HFF-Myc (cell line): ENCODE measurements at places on chromosomes 6 and 20.

DNA sequence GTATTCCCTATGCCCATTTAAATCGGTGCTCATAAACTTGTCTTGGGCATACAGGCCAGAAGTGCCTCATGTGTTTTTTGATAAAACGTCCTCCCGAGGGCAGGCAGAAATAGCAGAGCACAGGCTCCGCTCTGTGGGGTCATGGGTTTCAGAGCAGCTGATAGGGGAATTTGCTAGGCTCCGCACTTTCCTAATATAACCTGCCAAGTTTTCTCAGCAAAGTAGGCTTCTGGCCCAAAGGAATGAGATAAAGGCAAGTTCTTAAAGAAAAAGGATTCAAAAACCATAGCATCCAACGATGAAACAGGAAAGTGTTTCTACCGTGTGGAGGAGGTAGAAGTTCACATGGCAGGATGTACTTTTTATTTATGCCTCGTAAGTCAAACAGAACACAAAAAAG, 69.8 kb upstream of the RALGAPA2 start:
- no peak for DNase-seq

DNA sequence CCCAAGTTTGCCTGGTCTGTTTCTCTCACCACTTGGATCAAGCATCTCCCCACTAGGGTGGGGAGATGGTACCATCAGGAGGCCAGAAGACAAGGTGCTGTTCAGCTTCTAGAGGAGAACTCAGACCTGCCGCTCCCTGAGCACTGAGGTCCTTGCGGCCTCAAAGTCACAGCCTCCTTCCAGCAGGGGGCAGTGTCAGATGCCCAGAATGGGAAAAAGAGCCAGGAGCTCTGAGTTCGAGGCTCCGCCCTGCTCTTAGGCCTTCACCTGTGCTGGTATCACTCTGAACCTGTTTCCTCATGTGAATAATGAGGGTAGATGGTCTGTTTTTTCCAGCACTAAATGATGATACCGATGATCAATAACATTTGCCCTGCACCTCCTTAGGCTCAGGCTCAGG, 68.7 kb downstream of the TOX2 start:
- DNase-seq, result no peak

- no peak for DNase-seq
These were observed 18.5 kb upstream of the RNF39 start for GRCh38 chr6:30093951-30094661.

- DNase-seq, result no peak
These were observed at the start of gene CD24 for GRCh38 chr6:106974336-106974998. Gene CD24, minus strand, starts transcription at chr6:106974729. Its CDS starts 83 bp downstream, at chr6:106974646.

DNA sequence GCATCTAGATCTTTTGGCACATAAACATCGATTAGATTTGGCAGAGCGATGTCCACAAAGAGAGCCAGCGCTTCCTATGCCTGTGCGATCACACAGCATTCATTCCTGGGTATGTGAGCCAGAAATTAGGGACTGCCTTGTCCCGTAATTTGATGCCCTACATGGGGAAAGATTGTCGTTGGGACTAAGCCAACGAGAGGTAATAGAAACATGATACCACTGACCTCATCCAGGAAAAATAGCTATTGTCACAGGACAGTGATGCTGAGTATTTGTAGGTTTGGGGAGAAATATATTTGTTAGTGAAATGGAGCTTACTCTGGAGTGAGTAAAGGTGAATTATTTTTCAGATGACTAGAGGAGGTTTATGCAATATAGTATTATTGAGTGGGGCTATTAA, 154.0 kb downstream of the TSHZ2 start:
- no peak for DNase-seq

DNA sequence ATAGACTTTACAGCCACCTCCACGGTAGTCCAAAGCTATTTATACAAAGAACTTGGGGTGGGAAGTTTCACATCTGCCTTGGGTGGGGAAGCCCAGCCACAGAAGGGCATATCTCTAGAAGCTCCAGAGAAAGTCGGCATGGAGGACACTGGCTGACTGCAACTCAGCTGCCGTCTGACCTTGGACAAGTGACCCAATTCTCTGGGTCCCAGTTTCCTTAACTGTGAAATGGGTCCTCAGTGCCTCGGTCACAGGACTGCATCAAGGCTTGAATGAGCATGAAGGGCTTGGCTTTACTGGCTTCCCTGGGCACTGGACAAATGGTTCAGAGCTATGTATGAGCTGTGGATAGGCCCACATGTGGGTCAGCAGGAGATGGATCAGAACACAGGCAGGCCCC, 58.6 kb downstream of the NOL4L start:
- DNase-seq, result no peak

DNA sequence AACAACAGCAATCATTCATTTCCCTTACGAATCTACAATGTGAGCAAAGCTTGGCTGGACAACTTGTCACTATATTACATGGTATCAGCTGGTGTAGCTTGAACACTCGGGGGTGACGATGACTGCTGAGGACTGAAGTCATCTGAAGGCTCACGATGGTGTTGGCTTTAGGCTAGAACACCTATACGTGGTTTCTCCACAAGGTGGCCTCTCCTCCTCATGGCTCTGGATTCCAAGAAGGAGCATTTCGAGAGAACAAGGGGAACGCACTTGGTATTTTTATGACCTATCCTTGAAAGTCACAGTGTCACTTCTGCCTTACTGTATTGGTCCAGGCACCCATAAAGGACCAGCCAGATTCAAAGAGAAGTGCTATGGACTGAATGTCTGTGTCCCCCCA, 37.5 kb upstream of the ADGRF1 start:
- no peak for DNase-seq

DNA sequence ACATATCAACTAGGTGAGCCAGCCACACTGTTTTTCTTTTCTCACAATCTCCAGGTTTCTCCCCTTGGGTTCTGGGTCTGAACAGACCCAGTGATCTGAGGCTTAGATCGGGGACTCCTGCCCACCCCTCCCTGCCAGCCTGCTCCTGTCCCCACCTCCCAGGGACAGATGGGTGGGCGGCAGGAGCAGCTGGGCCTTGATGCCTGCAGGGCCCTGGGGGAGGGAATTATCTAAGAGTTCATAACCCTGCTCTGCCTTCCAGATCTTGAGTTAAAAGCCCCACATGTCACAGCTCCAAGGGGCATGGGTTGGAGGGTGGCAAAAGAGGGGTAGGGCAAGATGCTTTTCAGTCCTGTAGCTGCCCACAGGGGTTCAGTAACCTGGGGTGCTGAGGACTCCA, 5.2 kb upstream of the XKR7 start:
- no peak for DNase-seq

GRCh38 chr6:7899889-7900213, 10.7 kb downstream of the TXNDC5 start:
- no peak for DNase-seq

DNA sequence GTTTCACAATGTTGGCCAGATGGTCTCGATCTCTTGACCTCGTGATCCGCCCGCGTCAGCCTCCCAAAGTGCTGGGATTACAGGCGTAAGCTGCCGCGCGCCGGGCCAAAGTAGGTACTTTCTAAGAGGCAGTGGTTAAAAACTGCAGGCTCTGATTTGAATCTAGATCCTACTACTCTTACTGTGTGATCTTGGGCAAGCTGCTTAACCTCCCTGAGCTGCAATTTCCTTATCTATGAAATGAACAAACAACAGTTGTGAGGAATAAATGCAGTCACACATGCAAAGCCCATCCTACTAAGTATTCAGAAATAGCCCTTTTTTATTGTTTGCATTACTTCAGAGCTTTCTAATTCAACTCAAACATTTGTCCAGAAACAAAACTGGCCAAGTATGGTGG, 2.9 kb downstream of the FAXC start:
- DNase-seq, result no peak

DNA sequence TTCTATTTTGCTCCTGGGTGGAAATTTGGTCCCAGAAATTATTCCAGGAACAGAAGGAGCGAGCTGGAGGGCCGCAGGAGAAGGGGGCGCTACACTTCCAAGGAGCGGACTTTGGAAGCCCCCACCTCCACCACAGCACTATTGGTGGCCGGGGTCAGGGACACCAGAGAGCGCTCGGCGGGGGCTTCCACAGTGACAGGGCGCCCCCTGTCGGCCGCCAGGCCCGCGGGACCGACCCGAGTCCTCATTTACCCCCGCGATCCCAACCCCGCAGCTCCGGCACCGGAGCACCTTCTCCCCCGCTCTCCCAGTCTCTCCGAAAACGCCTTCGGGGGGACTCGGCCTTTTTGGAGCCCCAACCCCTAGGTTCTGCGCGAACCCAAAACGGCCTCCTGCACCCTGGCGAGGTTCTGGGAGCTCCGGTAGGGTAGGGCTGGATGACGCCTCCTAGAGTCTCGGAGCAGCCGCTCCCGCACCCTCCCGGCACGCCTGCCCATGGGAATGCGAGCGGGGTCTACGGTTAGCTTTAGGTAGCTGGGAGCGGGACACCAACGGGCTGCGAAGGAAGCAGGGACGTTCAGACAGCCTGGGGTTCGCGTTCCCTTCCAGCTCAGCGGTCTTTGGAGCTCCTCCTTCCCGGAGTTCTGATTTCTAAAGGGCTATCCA, 2.4 kb upstream of the FOXA2 start:
- no peak for DNase-seq

GRCh38 chr6:31378062-31378720, 21.2 kb upstream of the HLA-B start:
- DNase-seq, result no peak

DNA sequence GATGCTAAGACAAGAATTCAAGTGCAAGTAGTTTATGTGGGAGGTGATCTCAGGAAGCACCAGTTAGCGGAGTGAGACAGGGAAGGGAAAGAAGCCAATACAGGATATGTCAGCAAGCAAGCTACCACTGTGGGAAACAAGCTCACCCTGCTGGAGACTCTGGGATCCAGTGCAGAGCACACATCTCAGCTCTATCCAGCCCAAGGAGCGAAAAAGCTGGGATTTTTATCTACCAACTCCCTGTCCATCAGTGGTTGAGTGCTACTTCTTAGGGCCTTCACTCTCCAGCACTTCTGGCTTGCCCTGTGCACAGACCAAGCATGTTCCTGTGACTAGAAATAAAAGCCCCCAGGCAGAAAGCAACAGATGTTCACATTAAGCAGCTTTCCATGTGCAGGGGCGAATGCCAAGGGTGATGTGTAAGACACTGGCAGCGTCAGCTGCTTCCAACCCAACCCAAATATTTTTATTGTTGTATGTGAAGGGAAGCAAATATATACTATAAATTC, 10.8 kb upstream of the RNF24 start:
- peak; percentile 78 for DNase-seq

DNA sequence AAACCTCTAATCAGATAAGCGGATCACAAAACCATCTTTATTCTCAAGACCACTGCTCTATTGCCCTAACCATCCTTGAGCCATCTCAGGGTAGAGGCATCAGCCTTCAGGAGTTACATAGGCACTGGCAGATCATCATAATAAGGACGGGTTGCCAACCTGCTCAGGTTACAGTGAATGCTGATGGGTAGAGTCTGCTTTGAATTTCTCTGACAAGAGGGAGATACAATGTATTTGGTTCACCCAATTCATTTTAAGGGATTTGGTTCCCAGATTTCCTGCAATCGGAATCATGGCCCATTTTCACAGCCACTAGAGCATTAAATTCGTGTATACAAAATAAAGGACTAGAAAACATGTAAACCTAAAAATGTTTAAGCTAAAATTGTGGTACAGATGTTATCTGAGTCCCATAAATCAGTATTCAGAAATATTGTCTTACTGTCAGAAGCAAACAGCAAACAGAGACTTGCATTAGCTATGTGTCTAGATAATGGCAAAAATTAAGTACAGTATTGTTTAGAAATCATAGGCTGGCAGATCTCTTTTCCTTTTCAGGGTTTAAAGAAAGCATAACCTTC, 41.9 kb upstream of the TMEM170B start:
- DNase-seq, result no peak

GRCh38 chr20:17530716-17531664, at the start of gene BFSP1:
Gene BFSP1, minus strand, starts transcription at chr20:17531379. Its CDS starts 50 bp downstream, at chr20:17531329.
- DNase-seq, result no peak

- no peak for DNase-seq
These were observed 60.1 kb upstream of the ELOVL5 start for GRCh38 chr6:53408826-53409225.

DNA sequence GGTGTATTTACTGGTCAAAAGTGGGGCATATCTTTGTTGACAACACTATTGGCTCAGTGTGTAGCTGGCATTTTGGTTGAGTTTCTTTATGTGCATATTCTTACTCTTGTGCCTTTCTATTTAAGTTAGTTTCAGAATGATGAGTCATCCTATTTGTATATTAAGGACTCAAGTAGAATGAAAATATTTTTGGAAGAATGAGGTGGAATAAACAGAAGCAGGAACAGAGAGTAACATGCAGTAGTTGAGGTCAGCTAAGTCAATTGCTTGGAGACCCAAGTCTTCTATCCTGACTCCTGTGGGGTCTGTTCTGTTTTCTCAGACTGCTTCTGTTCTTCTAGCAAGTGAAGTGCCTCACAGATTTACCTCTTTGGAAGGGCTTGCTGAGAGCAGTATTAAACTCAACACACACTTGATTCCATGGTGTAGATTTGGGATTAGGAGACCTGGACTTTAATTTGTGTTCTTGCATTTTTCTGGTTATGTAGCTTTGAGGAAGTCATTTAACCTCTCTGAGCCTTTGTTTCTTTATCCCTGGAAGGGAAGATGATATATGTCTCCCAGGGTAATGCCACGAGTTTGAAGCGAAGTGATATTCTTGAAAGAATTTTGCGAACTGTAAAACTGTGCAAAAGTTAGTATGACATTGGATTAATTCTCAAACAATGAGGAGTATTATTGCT, 324.3 kb downstream of the QKI start:
- no peak for DNase-seq

- no peak for DNase-seq
These were observed 1729.5 kb downstream of the GRIK2 start for GRCh38 chr6:103122766-103123601.

GRCh38 chr20:42587427-42587826, 602.3 kb downstream of the PTPRT start:
- DNase-seq, result no peak

DNA sequence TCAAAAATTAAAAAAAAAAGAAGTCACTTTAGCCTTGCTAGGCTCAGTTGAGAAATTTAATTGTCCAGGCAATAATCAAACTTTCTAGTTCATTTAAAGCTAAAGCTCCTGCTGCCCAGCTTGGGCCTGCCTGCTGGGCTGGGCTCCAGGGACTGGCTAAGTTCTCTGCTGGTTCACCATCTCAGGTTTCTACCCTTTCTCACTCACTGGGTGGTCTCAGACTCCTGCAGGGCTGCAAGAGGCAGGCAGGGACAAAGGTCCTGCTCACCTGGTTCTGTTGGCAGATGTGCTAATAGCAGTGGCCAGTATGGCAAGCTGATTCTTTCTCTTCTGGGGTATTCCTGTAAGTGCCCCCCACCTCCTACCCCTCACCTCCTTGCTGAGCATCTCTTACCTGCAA, 21.2 kb upstream of the RTF2 start:
- no peak for DNase-seq

- DNase-seq, result no peak
These were observed 560.0 kb downstream of the C6orf118 start for GRCh38 chr6:164749221-164750064.

GRCh38 chr6:40376113-40376650, 211.0 kb downstream of the LRFN2 start:
- DNase-seq, result no peak
